Hepatic stellate cell (primary cell): ENCODE measurements at places on chromosomes 4 and X.

- DNase-seq, result no peak
Measured at GRCh38 chrX:150455215-150455608, 92.1 kb downstream of the MAMLD1 start.

DNA sequence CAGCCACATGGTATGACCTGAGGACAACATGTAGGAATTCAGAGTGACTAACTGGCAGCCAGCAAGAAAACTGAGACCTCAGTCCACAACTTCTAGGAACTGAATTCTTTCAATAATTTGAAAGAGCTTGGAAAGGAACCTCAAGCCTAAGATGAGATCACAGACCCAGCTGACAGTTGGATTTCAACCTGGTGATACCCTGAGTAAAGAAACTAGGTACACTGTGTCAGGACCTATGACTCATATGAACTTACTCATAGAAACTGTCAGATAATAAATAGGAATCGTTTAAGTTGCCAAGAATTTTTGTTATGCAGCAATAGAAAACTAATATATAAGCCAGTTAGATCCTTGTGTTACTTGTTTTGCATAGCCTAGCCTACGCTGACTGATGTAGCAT is 102.4 kb upstream of the DCAF12L1 start:
- DNase-seq, result no peak

DNA sequence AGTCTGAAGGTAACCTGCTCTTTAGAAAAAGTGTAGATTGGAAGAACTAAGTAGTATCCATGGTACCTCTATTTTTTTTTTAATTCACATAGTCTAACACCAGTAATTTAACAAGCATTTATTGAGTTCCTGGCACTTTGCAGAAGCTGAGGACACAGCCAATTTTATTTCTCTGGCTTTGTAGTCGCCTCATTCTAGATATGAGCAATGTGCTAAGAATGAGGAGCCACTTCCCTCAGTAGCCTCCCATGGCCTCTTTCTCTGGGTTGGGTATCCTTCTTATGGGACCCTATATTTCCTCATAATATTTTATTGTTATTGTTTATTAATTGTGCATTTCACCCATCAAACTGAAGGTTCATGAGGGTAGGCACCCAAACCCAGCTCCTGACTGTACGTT is 67.6 kb downstream of the ENPEP start:
- no peak for DNase-seq

GRCh38 chr4:26361297-26361696 is 40.5 kb downstream of the RBPJ start:
- no peak for DNase-seq

GRCh38 chrX:149185087-149185486 is 320.0 kb downstream of the IDS start:
- DNase-seq, result no peak

DNA sequence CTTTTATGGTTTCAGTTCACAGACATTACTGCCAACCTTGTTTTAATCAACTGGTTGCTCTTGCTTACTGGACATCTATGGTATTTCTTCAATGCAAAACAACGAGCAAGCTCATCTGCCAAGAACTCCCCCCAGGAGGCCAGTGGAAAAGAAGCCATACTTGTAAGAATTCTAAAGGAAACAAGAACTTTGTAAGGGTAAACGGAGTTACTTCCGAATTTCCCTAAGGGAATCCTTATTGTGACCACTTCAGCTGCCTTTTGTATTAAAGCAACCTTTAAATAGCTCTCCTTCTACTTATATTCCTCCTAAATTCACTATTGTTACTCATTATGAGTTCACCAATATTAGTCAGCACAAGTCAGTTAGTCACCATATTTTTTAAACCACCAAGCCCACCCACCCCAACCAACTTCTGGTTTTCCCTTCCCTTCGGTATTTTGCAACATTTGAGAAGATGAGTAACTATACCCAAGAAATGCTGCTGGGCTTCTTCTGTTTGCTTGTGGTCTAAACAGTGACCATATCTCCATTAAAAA is 602.8 kb upstream of the DIPK2B start:
- DNase-seq, result peak; percentile 42

DNA sequence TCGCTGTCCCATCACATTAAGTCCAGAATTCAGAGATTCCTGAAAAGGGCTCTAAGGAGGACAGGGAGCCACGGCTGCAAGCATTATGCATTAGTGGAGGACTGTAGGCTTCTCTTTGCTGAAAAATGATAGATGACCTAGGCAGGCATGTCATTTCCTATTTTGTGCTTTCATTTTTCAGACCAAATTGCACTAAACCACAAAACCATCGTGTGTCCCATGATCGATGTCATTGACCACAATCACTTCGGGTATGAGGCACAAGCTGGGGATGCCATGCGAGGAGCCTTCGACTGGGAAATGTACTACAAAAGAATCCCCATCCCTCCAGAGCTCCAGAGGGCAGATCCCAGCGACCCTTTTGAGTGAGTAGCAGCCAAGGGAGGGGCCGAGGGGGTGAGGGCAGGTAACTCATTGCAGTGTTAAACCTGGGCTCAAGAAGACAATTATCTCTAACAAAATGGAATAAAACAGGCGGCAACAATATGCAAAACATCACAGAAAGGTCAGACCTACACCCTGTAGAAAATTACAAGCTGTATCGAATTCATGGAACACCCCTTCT is 355.2 kb upstream of the GALNT7 start:
- DNase-seq, result no peak

DNA sequence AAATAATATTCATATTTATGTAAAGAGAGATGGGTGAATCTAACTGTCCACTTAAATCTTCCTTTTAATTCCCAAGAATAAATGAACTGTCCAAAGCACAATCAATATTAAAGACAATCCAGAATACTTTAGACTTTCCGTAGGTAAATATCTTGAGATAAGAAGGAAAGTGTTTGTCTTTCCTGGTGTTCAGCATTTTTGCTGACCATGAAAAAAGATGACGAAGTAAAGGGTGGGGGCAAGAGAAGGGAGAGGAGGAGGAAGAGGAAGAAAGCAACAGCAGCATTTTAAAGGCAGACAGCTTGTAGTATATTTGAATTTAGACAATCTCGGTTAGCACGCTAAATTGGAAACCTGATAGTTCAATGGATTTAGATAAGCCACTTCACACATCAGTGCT is 498.2 kb downstream of the KCNIP4 start:
- no peak for DNase-seq

- DNase-seq, result no peak
Measured at GRCh38 chrX:97605271-97605670, 721.6 kb downstream of the RPA4 start.

DNA sequence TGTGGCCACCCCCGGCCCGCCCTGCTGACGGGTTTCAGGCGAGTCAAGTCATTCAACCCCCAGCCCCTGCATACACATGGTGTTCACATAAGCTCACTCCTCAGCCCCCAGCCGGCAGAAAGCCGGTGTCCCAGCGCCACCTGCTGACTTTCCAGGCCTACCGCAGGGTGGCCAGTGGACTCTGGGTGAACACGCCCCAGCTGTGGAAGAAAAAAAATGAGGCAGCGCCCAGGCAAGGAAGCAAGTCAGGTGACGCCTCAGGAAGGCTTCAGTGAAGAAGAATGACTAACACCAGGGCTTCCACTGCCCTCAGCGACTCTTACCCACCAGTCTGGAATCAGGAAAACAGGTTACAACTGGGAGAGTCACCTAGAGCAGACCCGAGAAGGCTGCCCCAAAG is 15.8 kb downstream of the BCAP31 start:
- DNase-seq, result peak; percentile 79

GRCh38 chr4:22884157-22884556 is 191.4 kb downstream of the GBA3 start:
- no peak for DNase-seq

GRCh38 chrX:132435222-132435621 is 53.6 kb downstream of the MBNL3 start:
- no peak for DNase-seq

DNA sequence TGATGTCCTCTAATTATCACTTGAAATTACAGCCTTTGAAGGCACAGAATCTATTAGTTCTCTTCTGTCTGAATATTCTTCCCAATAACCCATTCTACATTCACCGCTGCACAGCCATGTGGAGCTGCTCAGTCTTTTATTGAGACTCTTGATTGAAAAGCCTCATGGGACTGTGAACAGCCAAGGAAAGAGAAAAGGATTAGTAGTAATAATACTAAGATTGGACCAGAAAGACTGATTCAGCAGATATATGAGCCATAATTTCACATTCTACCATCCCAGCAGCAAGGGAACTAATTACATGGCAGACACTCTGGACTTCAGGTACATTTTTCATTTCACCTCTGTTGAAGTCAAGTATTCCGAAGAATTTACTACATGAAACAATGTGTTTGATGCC is 2471.7 kb downstream of the ARAP2 start:
- no peak for DNase-seq

DNA sequence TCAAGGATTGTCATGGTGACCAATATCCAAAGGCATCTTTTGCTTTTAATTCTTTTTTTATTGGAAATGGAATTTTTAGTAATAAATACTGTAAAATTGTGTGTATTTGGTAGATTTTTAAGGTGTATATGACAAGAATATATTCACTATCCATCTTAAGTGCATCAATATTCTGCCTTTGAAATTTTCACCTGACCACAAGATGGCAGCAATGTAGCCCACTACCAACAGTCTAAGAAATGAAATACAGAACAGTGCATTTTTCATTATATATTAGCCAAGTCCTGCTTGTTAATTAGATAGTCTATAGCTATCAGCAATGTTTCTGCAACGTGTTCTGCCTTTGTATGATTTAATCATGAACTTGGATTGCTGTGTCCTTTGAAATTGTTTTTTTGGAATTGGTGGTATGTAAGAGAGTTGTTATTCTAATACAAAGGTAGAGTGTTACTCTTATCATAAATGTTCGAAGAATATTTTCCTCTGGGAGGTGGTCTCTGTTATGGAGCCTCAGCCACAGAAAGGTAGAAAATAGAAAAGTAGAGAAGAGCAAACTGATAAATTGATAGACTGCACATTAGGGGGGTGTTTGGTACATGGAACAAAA is 38.2 kb downstream of the HPGDS start:
- DNase-seq, result peak; percentile 6

- DNase-seq, result no peak
Measured at GRCh38 chrX:129549124-129549523, 9.1 kb downstream of the OCRL start.

DNA sequence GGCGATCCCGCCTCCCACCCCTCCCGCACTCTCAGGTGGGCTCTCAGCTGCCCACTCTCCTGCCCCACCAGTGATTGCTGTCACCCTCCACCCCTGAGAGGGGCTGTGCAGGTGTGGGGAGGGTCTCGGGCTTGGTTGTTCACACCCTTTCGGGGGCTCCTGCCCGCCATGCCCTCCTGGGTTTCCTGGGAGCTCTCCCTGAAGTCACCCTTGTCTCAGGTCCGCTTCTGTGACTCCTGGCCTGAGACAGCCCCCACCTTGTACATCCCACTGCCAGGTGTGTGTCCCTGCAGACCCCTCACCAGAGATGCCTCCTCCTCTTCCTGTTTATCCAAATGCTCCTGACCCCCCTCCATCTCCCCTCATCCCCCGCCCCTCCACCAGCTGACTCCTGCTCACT is 37.8 kb downstream of the ADRA2C start:
- DNase-seq, result no peak

GRCh38 chrX:103927030-103927429 is 35.4 kb upstream of the TMSB15B start:
- no peak for DNase-seq

- no peak for DNase-seq
Measured at GRCh38 chr4:17780501-17781299, 721 bp downstream of the FAM184B start.

DNA sequence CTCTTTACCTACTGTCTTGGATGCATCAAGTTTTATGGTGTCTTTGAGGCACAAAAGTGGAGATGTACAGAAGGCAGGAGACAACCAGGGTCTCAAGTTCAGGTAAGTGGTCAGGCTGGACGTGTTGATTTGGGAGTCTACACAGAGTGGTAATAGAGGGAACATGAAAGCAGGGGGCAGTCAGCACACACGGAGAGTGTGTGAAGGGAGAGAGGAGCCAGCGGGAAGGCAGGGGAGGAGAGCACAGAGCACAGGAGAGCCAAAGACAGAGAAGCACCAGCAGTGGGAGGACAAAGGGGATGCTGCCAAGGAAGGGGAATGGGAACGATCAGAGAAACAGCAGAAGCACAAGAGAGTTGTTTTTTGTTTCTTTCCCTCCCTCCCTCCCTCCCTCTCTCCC is 32.9 kb downstream of the TMEM150C start:
- DNase-seq, result no peak

DNA sequence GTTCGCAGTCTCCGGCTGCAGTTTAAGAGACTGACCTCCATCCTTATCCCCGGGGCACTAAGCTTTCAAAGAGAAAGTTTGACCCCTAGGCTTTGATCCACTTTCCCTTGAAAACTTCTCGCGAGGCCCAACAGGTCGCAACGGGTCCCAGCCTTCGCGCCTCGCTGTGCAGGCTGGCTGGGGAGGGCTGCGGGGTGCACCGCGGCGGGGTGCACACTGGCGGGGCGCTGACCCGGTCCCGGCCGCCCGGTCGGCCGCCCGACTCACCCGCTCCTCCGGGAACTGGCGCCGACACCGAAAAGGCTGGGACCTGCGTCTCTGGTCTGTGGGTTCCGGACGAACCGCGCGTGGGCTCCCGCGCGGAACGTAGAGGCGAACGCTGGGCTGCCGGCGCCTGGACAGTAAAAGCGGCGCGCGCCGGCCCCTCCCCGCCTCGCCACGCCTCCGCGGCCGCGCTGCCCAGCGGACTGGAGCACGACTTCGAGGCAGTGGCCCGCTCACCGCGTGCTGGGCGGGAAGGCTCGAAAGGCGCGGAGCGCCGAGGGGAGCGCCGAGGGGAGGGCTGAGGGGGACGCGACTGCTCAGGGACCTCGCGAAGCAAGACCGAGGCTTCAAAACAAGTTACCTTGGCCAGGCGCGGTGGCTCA is at the start of gene TAF7L:
Gene TAF7L (minus strand): TSS at position 378 of the 647 bp plus-strand sequence. CDS start 3,791 bp downstream, outside the sequence.
- DNase-seq, result no peak

GRCh38 chrX:45309096-45309495 is 108.4 kb upstream of the DIPK2B start:
- DNase-seq, result no peak

DNA sequence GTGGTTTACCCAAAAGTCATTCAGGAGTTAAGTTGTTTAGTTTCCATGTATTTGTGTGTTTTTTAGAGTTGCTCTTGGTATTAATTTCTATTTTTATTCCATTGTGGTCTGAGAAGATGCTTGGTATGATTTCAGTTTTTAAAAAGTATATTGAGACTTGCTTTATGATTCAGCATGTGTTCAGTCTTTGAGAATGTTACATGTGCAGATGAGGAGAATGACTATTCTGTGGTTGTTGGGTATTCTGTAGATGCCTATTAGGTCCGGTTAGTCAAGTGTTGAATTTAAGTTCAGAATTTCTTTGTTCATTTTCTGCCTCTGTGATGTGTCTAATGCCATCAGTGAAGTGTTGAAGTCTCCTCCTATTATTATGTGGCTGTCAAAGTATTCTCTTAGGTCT is 249.4 kb downstream of the ARHGAP10 start:
- DNase-seq, result peak; percentile 29
